ENCODE measurements at places on chromosomes 6 and 20.

GRCh38 chr6:157520117-157520406, 139.1 kb downstream of the ZDHHC14 start:
- no peak for DNase-seq

DNA sequence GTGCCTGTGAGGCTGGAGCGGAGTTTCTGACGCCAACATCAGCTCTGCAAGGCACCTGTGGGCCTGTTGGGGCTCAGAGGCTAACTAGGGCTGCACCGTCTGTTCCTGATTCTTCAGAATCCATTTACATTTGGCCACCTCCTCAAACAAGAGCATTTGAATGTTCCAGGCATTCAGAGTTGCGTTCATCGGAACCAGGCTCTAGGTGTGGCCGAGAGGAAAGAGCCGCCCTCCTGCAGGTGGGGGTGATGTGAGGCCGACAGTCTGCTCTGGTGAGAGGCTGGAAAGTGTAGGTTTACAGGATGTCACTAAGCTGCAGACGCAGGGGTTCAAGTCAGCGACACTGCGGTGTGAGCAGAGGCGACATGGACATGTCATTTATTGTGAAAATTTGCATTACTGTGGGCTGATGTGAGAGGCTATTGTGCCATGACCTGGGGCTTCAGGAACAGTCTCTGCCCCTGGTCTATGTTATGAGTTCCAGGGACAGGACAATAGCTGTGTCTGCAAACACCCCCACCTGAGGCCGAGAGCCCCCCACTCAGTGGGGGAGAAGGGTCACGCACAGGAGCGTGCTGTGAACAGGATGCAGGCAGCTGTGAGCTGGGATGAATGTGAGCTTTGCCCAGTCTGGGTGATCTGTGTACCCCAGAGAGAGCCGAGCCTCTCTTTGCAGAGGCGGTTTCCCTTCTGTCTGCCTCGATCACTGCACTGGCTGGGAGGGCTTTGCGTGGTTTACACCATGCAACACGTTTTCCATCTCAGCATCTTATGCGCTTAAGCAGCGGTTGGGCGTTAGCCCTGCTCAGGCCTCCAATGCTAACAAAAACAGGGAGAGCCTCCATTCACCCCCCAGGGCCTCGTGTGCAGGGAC, 21.1 kb downstream of the SLCO4A1 start:
- no peak for DNase-seq

GRCh38 chr6:164741938-164742451, 567.4 kb downstream of the C6orf118 start:
- no peak for DNase-seq

- DNase-seq, result no peak
These were observed 57.7 kb downstream of the RNF217 start for GRCh38 chr6:125019918-125020317.

DNA sequence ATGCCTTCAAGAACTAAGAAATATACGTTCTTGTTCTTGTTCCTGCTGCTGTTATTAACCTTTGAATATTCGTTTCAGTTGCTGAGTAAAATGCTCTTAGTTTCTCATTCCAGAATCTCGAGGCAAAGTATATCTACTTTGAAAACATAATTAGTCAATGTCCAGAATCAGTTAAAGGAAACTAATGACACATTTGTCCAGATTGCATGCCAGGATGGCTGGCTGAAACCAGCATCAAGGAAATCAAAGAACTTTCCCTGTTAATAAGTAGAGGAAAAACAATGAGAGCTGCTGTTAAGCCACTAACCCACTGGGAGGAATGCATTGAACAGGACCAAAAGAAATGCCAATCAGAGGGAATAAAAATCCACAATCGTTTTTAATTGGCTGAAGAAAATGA, 196.9 kb downstream of the ALDH8A1 start:
- DNase-seq, result no peak

- no peak for DNase-seq
These were observed 43.2 kb upstream of the GABRR1 start for GRCh38 chr6:89260310-89260709.

- DNase-seq, result no peak
These were observed 41.5 kb downstream of the CTCFL start for GRCh38 chr20:57483287-57484050.

- DNase-seq, result no peak
These were observed 40.1 kb downstream of the SNRPB start for GRCh38 chr20:2430538-2430937.

GRCh38 chr6:30325873-30326525, 728 bp upstream of the TRIM39 start:
- DNase-seq, result peak; percentile 90

GRCh38 chr6:170260686-170261085, 30.2 kb downstream of the DLL1 start:
- peak; percentile 67 for DNase-seq

DNA sequence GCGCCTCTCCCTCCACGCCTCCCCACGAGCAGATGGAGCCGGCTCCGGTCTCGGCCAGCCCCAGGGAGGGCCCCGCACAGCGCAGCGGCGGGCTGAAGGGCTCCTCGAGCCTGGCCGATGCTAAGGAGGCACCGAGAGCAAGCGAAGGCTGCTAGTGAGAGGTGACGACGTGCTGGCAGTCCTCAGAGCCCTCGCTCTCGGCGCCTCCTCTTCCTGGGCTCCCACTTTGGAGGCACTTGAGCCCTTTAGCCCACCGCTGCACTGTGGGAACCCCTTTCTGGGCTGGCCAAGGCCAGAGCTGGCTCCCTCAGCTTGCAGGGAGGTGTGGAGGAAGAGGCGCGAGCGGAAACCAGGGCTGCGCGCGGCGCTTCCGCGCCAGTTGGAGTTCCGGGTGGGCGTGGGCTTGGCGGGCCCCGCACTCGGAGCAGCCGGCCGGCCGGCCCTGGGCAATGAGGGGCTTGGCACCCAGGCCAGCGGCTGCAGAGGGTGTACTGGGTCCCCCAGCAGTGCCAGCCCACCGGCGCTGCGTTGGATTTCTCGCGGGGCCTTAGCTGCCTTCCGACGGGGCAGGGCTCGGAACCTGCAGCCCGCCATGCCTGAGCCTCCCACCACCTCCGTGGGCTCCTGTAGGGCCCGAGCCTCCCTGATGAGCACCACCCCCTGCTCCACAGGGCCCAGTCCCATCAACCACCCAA, 2.5 kb upstream of the TMEM14C start:
- peak; percentile 75 for DNase-seq

DNA sequence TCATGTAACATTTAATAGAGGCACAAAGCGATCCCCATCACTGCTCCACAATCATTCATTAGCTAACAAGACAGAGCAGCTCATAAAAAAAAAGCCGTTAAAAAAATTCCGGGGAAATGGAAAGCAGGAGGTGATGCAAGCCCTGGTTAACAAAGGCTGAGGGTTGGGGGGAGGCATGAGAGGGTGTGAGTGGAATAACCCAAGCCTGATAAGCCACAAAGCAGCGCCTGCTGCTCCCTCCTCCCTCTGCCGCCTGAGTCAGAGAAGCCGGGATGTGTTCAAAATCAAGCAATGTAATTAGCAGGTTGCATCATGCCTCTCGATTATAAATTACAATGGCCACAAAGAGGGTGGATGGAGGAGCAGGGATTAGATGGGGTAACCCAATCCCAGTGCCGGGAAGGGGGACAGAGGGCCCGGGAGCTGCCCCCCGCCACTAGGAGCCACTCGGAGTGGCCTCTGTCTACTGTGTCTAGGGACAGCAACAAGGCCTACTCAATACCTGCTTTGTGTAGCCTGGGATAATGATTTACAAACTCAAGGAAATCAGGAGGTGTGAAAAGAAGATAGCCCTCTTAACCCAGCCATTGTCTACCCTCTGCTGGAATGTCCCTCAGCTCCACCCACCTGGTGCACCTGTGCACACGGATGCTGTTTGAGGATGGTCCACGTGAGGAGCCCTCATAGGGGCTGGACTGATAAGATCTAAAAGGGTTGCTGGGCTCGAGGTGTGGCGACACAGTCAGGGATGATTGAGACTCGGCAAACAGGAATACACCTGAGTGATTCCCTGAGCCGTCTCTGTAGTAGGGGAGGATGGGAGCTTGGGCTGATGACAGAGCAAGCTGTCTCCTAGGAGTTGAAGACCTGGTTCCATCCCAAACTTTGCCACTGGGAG, 156.9 kb downstream of the VEGFA start:
- DNase-seq, result peak; percentile 99

GRCh38 chr20:23298926-23299672, 51.5 kb upstream of the NXT1 start:
- no peak for DNase-seq

- no peak for DNase-seq
These were observed 2.6 kb upstream of the TRIM38 start for GRCh38 chr6:25959890-25960536.

GRCh38 chr6:118135371-118135770, 228.3 kb downstream of the SLC35F1 start:
- DNase-seq, result peak; percentile 27

GRCh38 chr6:129046526-129046925, 163.6 kb downstream of the LAMA2 start:
- peak; percentile 29 for DNase-seq

- no peak for DNase-seq
These were observed 59.0 kb downstream of the CD164 start for GRCh38 chr6:109323241-109323640.

- no peak for DNase-seq
These were observed 166.1 kb upstream of the CST7 start for GRCh38 chr20:24782801-24783630.

GRCh38 chr20:59222253-59223181, 58.9 kb downstream of the ZNF831 start:
- peak; percentile 69 for DNase-seq

- DNase-seq, result no peak
These were observed 6.2 kb downstream of the PTPN1 start for GRCh38 chr20:50516180-50516934.

GRCh38 chr20:46900086-46900485, 5.4 kb downstream of the EYA2 start:
- DNase-seq, result no peak

DNA sequence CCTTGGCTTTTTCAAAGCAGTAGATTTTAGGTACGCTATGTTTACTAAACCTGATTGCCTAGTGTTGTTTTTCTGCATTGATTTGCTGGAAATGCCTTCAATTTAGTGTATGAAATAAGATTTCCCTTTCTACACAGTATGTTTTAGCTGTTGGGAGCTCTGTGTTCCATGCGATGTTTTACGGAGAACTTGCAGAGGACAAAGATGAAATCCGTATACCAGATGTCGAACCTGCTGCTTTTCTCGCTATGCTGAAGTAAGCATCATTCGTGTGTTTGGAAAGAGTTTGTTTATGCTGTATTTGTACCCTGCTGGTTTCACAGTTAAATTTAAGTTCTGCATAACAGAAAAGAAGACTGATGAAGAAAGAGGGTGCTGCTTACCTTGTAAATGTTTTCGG, 1.9 kb downstream of the BTBD3 start:
- peak; percentile 19 for DNase-seq

DNA sequence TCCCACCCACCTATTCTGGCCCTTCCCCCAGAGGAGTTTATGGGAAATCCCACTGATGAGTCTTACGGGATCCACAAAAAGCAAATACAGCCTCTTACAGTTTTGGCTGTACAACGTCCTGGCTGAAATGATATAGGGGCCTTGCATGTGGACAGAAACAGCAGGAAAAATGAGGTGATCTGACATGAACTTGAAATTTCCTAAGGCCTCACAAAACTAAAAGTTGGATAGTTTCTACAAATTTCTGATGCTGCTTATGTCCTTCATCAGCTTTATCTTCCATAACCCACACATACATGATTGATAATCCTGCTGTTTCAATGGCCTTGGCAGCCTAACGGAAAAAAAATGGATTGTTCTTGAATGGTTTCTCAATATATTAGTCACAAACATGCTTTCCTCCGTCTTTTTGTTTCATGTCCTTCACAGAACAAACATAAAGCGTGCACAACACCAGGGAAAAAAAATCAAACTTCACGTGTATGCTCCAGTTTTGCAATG, 118.8 kb downstream of the BMP5 start:
- DNase-seq, result no peak

DNA sequence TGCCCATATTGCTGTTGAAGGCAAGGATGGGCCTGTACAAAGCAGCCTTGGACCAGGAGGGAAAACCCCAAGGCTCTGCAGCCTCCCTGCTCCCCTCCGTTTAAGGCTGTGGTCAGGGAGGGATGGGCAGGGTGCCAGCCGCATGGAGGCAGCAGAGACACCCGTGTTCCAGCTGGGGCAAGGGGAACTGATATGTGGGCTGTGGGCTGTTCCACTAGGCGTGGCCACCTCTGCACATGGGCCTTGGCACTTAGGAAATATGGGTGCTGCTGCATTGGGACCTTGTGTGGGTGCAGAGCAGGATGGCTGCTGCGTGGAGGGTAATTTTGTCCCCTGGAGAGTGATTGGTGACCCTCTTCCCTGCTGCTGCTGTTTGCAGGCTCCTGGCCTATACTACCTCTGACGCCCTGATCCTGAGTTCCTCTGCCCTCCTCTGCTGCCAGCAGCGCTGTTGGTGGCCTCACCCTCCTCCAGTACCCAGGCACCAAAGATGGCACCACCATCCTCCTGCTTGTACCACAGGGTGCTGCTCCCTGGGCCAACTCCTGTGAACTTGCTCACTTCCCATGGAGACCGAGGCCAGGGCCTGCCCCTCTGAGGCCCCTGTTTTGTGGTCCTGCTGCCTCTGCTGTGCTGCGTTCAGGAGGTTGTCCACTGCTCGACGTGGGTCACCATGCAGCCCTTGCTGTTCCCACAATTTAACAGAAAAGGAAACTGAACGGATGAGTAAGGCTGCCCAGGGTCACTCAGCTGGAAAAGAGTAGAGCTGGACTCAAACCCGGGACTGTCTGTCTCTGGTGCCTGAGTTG, 35.3 kb downstream of the PANK2 start:
- DNase-seq, result no peak

DNA sequence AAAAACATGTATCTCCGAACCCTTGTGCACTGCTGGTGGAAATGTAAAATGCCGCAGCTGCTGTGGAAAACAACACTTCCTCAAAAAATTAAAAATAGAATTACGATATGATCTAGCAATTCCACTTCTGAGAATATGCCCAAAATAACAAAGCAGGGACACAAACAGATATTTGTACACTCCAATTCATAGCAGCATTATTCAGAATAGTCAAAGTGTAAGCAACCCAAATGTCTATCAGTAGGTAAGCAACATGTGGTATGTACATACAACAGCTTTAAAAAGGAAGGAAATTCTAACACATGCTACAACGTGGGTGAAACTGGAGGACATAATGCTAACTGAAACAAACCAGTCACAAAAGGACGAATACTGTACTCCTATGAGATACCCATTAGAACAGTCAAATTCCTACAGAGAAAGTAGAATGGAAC, 5.7 kb upstream of the RAB5IF start:
- DNase-seq, result no peak

GRCh38 chr6:49506569-49507111, 6.9 kb downstream of the GLYATL3 start:
- DNase-seq, result peak; percentile 96

- DNase-seq, result peak; percentile 38
These were observed 51.7 kb downstream of the FAM50B start for GRCh38 chr6:3900744-3901336.

GRCh38 chr6:148565930-148566663, 180.7 kb upstream of the UST start:
- no peak for DNase-seq

- DNase-seq, result no peak
These were observed 183.9 kb upstream of the JARID2 start for GRCh38 chr6:15061908-15062515.

Data from DMS53 (cell line).